ENCODE measurements at places on chromosomes 11 and 22. TPM values are rescaled to one million over a fixed set of nuclear protein-coding genes. Genes with fewer than 3 reads are reported as not detected.

GRCh38 chr11:44178381-44178780, 82.9 kb downstream of the EXT2 start:
- DNase-seq, result no peak

DNA sequence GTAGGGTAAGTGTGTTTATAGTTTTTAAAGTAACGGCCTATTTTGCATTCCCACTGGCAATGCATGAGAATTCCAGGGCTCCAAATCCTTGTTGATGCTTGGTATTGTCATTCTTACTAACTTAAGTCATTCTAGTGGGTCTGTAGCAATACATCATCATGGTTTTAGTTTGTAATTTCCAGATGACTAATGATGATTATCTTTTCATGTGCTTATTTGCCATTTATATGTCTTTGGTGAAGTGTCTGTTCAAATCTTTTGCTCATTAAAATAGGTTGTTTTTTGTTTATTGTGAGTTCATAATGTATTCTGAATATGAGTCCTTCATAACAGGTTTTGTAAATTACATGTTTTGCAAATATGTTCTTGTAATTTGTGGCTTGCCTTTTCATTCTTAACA, 31.2 kb downstream of the MTMR3 start:
- DNase-seq, result no peak

DNA sequence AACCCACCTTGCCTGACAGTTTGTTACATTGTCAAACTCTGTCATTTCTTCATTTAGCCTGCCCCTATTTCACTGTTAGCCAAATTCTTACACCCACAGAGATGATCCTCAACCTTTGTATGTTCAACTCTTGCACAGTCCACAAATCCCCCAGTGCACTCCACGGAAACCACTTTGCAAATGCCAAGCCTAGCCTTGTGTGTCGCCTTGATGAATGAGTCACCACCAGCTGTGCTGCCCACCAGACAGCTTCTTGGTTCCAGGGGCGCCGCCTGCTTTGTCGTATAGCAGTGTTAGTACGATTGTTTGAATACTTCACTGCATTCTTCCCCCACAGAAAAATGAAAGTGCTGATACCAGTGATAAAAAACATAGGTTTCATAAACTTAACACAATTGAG, 686.3 kb downstream of the NTM start:
- no peak for DNase-seq

DNA sequence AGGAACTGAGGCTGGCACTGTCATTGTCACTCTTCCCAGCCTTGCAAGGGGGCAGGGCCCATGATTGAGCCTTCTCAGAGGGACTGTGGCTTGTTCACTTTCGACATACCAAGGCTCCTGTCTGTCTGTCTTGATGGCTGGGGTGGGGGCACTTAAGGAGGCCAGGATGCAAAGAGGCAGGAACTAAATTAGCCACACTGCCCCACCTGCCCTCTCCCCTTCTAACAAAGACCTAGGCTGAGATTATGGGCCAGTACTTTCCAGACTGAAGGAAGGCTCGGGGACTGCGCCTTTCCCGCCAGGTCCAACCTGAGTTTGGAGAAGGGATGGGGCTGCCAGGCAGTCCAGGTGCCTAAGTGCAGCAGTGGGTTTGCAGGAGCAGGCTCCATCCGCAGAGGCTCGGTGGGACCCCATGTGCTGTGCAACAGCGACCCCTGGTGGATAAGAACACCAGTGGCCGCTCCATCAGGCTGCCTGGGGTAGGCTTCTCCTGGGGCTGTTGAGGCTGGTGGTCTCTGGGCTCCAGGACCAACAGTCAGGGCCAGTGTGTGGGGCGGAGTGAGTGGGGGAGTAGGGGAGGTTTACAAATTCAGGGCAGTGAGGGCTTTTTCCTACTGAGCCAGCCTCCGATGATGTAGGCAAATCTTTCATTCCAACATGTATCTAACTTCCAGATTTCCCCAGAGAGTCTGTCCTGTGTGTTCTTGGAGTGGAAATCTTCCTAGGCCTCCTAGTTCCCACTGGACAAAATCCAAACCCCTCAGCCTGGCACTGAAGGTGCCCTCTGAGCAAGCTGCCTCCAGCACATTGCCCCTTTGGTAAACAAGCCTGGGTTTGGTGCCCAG, 93.9 kb downstream of the INSC start:
- DNase-seq, result peak; percentile 65

GRCh38 chr22:33357981-33358399, 299.8 kb upstream of the SYN3 start:
- DNase-seq, result no peak

DRD2 gene
- not detected for total RNA-seq

NCF4 gene
- 1.4 TPM for total RNA-seq

RASSF7 gene
- total RNA-seq, result 15.3 TPM

UBQLNL gene
- 0.47 TPM for total RNA-seq
